Esophagus mucosa (tissue), 1 donor: ENCODE measurements at places on chromosomes 2 and 18. TPM values are rescaled to one million over a fixed set of nuclear protein-coding genes. Genes with fewer than 3 reads are reported as not detected.

GRCh38 chr2:151878655-151879563 is 50.7 kb upstream of the ARL5A start:
- ATAC-seq = peak; percentile 44

DPYSL5 gene
- total RNA-seq = not detected

MORN2 gene
- 11.2 TPM for total RNA-seq

- peak; percentile 89 for ATAC-seq
Measured at GRCh38 chr18:10094655-10095054, 180.8 kb downstream of the VAPA start.

GRCh38 chr2:6474161-6475140 is 391.3 kb downstream of the CMPK2 start:
- no peak for ATAC-seq

DNA sequence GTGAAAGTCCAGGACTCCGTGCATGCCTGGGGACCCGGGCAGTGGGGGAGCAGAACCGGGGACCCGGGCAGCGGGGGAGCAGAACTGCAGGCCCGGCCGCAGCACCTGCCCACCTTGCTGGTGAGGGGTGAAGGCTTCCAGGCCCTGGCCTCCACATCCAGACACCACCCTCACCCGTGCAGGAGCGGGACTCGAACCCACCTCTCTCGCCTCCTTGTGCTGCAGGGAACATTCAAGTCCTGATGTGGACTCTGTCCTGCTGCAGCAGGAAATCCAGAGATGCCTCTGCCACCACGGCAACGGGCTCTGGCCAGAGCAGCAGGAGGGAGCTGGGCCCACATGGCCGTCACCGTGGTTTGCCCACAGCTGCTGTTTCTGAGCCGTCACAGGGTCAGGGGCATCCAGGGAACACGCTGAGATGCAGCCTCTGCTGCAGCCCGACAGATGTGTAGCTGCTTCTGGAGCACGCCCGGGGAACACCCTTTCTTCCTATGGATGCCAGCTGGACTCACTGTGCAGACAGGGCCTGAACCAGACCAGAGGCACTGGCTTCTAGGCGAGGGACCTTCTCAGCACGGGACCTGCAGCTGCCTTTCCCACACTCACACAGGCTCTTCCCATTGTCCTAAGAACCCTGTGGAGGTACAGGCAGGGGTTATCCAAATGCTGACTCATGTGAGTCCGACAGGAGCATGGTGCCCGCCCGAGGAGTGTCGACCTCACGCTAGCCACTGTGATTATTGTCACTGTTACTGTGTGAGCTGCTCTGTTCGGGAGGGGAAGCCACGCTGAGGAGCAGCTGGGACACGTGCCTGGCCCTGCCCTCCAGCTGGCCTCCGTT is 89.2 kb upstream of the CTDP1 start:
- ATAC-seq = no peak
